ENCODE measurements at places on chromosomes 7 and 10.

GRCh38 chr7:153504288-153505075 lies 547.7 kb upstream of the DPP6 start:
- no peak for DNase-seq

DNA sequence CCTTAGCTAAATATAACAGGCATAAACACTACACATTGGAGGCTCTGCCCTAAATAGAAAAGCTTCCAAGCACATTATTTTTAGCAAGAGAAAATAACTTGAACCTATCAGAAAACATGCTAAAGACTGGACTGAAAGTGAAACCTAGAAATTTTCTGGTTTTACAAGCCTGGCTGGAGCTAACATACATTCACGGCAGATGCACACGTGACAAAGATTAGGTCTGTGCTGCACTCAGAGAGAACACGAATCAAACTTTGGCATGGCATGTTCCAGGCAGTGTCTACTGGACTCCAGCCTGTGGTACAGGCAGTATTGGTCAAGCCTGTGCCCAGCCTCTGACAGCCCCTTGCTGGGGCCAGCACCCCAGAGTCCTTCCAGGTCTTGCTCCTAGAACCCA lies 94.1 kb upstream of the PCBD1 start:
- no peak for DNase-seq

DNA sequence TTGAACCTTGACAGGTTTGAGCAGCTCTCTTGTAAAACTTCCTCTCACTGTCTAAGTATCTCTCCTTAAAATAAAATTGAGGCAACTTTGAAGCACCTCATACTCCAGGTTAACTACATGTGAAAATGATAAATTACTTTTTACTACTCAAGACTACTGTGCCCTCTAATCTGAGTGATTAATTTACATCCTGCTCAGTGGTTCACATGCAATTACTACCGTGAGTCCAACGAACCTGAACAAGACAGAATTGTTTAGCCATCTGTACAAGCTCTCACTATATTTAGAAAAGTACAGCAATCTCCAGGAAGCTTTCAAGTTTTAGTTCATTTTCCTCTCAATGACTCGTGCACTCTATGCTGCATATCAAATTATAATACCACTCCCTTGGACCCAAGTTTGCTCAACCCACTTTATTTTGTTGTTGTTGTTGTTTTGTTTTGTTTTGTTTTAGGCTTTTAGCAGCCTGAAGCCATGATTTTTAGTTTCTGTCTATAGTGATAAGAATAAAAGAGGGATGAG lies 21.2 kb downstream of the PDE1C start:
- DNase-seq: no peak

DNA sequence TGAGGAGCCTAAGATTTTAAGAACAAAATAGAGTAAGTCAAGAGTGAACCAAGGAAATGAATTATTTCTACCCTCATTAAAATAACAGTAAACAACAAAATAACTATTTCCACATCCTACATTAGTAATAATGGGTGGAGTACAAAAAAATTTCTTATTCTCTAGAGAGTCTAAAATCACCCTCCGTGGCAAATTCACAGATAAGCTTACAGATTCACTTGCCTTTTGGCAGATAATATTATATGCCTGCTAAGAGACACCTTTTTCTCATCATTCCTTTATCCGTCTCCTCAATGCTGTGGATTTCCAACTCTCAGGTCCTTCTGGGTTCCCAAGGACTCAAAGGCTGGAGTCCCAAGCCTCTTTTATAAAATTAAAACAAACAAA lies 2.2 kb upstream of the EPC1 start:
- no peak for DNase-seq

DNA sequence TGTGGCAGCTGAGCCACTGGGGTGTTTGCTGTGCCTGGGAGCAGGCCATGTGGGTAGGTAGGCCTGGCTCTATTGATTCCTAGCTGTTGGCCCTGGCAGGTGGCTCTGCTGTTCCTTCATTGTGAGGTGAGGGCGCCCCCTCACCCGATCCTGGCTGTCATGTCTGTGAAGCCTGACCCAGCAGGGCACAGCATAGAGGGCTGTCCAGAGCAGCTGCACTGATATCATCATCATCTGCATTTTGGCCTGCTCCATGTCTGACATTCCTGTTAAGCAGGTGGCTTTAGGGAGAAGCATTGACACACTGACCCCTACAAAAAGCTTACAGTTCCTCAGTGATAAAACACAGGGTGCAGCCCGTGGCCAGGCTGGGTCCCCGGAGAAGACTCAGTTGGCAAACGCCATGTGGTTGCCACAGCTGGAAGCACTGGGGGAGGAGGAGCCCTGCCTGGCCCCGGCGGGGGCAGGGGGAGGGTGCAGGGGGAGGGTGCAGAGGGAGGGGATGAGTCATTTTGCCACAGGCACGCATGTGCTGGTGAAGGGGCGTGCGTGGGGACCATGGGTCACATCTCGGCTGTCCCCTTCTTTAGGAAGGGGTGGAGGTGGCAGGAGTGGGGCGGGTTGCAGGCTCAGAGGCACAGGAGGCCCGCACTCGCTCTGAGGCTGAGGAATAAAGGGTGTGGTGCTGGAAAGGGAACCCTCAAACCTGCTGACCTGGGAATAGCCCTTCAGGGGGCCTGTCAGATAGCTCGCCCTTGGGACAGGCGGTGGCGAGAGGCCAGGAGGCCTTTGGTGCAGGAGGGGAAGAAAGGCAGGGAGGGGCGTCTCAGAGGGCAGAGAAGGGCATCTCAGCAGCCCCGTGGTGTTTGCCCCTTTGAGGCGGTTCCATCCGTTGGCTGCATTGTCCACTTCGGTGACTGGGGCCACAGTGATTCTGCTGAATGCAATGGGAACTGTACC lies 31.6 kb downstream of the IKZF1 start:
- DNase-seq: no peak

- DNase-seq: no peak
These were observed 34.2 kb downstream of the AP5Z1 start for GRCh38 chr7:4809666-4810065.

DNA sequence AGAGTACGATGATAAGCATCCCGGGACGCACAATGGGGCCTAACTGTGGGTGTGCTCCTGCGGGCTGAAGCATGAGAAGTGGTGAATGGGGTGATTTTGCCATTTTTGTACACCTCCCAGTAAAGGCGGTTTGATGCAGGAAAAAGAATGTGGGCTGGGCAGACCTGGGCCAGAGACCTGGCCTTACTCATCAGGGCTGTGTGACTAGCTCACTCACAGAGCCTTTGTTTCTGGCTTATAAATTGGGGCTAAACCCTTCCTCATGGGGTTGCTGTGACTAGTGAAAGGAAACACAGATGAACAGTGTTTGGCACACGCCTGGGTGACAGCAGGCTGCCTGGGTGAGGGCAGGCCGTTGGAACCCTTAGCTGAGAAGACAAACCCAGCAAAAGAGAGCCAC lies 18.0 kb downstream of the RRP12 start:
- DNase-seq: no peak

- DNase-seq: no peak
These were observed 159.6 kb downstream of the EGFR start for GRCh38 chr7:55178292-55178862.

DNA sequence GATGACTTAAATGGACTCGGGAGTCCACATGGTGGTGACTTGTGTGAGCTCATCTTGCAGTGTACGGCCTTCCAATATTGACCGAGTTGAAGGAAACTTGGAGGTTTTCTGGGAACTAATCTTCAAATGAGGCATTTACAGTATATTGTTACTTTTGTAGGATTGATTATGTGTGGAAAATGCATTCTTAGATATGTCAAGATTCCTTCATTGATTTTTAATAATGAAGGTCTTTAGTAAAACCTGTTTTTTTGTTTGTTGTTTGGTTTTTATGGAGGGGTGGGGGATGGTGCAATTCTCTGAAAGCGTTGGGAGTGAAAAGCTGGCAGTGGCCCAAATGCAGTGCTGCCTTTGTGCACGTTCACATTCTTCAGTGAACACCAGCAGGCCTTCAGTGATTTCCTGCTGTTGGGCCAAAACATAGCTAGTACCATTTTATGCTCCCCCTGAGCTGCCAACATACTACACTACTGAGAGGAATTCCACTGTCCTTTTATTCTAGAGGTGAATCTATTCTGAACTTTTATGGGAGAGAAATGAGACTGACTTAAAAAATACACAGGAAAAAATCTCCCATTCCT lies 50.4 kb downstream of the CCNY start:
- no peak for DNase-seq

DNA sequence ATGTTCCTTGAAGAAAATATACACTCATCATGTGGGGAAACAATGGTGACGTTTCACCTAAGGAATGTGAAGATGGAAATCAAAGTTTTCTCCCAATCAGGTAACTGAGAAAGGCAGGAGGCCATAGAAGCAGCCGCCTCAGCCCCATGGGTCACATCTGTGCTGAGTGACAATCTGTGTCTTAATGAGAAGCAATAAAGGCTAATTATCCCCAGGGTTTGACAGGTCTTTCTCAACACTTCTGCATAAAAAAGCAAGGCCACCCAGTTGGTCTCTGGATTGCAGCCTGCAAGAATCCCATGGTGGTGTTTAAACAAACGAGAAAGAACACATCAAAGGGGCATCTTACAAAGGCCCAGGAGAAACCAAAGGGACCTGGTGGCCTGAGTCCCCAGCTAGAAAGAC lies 91.1 kb upstream of the TNS3 start:
- no peak for DNase-seq

DNA sequence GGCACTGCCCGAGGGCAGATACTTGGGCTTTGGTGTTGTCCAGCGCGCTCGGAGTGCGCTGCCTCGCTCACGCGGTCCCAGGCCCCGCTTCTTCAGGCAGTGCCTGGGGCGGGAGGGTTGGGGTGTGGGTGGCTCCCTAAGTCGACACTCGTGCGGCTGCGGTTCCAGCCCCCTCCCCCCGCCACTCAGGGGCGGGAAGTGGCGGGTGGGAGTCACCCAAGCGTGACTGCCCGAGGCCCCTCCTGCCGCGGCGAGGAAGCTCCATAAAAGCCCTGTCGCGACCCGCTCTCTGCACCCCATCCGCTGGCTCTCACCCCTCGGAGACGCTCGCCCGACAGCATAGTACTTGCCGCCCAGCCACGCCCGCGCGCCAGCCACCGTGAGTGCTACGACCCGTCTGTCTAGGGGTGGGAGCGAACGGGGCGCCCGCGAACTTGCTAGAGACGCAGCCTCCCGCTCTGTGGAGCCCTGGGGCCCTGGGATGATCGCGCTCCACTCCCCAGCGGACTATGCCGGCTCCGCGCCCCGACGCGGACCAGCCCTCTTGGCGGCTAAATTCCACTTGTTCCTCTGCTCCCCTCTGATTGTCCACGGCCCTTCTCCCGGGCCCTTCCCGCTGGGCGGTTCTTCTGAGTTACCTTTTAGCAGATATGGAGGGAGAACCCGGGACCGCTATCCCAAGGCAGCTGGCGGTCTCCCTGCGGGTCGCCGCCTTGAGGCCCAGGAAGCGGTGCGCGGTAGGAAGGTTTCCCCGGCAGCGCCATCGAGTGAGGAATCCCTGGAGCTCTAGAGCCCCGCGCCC lies at the start of gene NPY:
Gene NPY, plus strand, starts transcription at position 294 of the 802 bp plus-strand sequence. CDS start 1,051 bp downstream, outside the sequence.
- no peak for DNase-seq

DNA sequence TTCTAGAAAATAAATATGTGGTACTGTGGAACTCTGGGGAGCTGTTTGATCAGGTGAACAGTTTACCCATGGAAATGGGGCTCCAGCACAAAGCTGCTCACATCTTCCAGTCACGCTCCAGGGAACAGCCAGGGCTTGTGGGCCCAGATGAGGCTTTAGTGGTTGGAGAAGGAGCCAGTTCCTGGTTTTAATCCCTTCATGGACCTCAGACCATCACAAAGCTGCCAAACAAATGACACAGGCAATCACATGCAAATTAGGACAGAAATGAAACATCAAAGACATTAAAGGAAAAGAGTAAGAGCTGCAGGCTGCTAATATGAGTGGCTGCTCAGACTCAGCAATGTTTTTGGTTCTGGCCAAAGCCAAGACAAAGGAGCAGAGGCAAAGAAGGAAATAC lies 2.2 kb upstream of the ATP6V0E2 start:
- DNase-seq: no peak

DNA sequence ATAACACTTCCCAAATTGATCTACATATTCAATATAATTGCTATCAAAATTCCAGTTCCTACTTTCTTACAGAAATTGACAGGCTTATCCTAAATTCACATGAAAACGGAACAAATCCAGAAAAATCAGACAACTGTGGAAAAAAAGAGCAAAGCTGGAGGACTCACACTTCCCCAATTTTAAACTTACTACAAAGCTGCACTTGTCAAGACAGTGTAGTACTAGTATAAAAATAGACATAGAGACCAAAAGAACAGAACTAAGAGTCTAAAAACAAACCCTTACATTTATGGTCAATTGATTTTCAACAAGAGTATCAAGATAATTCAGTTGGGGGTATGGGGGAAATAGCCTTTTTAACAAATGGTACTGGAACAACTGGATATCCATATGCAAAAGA lies 27.5 kb downstream of the LMBR1 start:
- DNase-seq: no peak

DNA sequence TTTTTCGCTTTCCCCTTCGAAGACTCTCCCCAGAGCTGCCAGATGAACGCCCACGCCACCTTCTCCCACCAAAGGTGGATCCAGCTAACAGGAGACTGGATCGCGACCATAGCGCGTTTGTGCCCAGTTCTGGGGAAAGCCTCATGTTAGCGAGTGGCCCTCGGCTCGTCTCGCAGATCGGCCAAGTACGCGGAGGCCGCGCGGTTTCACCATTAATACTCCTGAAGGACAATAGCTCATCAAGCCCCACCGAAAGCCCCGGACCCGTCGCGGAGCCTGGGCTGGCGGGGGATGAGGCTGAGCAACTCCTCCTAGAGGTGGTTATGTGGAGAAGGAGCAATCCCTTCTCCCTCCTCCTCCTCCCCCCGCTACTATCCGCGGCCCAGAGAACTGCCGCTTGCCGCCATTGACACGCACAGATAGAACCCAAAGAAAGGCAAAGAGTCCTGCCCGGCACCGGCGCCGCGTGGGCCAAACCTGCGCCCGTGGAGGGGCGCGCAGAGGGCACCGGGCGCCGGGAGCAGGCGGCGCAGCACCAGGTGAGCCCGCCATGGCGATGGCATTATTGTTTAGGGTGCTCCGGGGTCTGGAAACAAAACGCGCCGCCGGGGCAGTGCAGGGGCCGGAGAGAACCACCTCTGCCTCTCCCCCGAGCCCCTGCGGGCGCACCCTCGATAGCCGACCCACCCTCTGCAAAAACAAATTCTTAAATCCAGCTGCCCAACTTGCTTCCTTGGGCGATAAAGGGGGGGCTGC lies at the start of gene MACROH2A2:
Gene MACROH2A2, plus strand, starts transcription at position 385 of the 756 bp plus-strand sequence. CDS start 22,813 bp downstream, outside the sequence.
- DNase-seq: no peak

- no peak for DNase-seq
These were observed 13.7 kb downstream of the SRGN start for GRCh38 chr10:69101451-69102095.
